Foreskin keratinocyte (primary cell): ENCODE measurements at places on chromosomes 5 and 9. TPM values are rescaled to one million over a fixed set of nuclear protein-coding genes. Genes with fewer than 3 reads are reported as not detected.

SLCO4C1 gene
- 0.17 and 0.21 TPM in 2 replicates for polyA plus RNA-seq

- DNase-seq = no peak
These were observed 22.2 kb downstream of the HMCN2 start for GRCh38 chr9:130287736-130288135.

DNA sequence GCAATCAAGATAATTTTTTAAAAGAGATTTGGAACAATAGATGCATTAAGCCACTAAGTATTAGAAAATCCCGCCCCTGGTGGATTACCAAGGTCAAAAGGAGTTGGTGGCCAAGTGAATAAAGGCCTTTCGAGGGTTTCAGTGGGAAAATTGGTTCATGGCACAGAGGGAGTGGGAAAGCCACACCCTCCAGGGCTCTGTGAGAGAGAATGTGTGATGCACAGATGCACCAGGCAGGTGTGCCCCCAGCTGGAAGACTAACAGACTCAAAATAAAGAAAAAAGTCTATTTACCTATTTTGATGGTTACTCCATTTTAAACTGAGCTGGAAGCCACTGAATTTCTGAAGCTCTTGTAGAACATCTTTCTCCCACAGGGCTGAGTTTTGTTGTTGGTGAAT is 278.0 kb downstream of the DRD1 start:
- DNase-seq = no peak

GRCh38 chr5:151075698-151076331 is 5.0 kb downstream of the TNIP1 start:
- peak; percentile 83 for DNase-seq

C9orf50 gene
- polyA plus RNA-seq = not detected in 2 replicates
